ENCODE measurements at places on chromosomes 3 and 15.

DNA sequence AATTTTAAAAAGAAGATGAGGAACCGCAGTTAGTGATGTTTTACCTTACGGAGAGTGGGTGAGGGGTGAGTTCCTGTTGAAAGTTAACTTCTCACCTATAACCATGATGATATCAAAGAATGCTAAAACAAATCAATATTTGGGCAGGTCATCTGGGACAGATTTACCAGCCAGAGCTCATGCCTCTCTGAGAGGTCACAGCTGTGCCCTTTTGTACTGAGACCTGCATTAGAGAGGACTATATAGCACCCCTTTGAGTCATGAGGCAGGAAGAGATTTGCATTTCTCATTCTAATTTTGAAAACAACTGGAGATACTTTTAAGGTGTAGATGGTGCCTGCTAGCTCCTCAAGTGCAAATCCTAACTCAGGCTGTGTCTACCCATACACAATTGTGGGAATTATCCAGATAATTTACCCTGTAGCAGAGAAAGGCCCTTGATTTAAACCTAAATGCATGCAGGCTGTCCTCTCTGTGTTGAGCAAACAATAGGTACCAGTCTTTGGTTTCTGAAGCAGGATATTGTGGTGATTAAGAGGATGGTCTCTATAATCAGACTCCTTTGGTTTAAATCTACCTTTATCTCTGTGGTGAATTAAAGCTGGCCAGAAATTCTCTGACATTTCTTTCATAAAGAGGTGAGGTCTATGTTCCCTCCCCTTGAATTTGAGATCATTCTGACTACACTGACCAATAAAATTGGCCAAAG lies 5.8 kb upstream of the TM4SF4 start:
- no peak for DNase-seq

- DNase-seq: no peak
Observed at GRCh38 chr3:158094235-158095110, 11.7 kb downstream of the SHOX2 start.

GRCh38 chr15:60057554-60057953 lies 53.4 kb downstream of the FOXB1 start:
- no peak for DNase-seq

GRCh38 chr3:61868499-61868898 lies 307.1 kb downstream of the PTPRG start:
- DNase-seq: no peak

- DNase-seq: no peak
Observed at GRCh38 chr3:45026038-45026437, at the start of gene CLEC3B. CLEC3B (plus strand) TSS chr3:45026303; CDS start chr3:45026363, 60 bp downstream.

DNA sequence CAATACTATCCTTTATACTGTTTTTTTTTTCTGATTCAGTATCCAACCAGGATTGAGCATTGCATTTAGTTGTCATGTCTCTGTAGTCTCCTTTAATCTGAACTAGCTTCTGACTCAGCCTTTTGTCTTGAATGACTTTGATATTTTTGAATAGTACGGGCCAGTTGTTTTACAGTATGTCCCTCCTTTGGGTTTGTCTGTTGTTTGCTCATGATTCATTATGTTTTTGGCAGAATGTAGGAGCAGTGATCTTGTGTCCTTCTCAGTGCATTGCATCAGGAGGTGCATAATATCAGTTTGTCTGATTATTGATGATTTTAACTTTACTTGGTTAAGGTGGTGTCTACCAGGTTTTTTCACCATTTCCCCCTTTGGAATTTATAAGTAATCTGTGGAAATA lies 20.5 kb downstream of the EXOG start:
- DNase-seq: no peak

DNA sequence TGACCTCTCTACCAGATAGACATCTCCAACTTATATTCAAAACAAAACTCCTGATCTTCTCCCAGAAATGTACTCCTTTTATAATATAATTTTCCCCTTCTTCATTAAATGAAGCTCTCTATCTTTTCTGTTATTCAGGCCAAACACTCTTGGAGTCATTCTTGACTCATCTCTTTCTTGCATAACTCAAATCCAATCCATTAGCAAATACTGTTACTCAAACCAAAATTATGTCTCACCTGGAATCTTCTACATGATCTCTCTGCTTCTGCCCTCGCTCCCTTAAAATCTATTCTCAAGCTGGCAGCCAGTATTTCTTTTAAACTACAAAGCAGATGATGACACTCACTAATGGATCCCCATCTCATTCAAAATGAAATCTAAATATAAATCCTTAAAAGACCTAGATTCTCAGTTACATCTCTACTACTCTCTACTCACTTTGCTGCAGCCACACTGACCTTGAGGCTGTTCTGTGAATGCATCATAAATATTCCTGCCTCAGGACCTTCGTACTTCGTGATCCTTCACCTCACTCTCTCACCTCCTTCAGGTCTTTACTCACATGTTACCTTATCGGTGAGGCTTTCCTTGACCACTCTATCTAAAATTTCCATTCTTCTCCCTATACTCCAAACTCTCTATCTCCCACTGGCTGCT lies 160.9 kb downstream of the TBC1D5 start:
- DNase-seq: no peak

- DNase-seq: no peak
Observed at GRCh38 chr3:168806871-168807270, 711.1 kb upstream of the GOLIM4 start.

DNA sequence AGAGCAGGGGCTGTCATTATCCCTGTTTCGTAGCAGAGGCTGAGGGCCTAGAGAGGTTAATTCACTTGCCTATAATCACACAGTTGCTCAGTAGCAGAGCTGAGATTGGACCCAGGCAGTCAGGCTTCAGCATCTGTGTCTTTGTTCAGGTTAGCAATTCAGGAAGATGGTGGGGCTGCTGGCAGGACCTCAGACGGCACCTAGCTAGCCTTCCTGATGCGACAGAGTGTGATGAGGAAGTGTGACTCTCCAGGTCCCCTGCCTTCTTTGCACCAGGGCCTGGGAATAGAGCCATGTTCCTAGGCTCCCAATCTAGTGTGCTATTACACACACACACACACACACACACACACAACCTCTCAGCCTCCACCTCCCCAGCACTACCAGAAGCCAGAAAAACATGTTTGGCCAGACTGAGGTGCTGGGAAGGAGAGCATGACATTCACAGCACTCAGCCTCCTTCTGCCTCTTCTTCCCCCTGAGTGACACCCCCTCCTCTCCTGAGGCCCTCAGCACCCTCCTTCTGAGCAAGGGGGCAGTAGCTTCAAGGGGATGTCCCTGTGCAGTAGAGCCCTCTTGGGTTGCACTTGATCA lies 88.9 kb downstream of the TLE3 start:
- no peak for DNase-seq

GRCh38 chr15:48411971-48412591 lies 80.9 kb downstream of the DUT start:
- no peak for DNase-seq

GRCh38 chr3:143429628-143430514 lies 310.3 kb downstream of the CHST2 start:
- no peak for DNase-seq

DNA sequence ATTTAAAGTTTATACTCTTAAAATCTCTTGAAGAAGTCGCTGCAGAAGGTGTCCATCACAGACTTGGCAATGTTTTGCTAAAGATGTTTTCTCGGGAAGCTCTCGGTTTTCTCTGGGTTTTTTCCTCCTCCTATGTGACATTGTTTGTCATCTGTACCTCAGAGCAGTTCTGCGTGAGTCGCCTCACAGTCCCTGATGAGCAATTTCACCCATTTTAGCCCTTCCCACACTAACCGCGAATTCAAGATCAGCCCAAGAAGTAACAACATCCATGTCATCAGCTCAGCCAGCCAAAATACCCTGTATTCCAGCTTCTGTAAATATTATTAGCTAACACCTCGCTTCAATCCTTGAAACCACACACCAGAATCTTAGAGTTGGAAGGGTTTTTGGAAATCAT lies 224.3 kb upstream of the SETMAR start:
- DNase-seq: no peak

Measured in NCI-H524 treated with DMSO at 0.1 percent for 48 hours (cell line).